ENCODE measurements at places on chromosomes 3 and 15. TPM values are rescaled to one million over a fixed set of nuclear protein-coding genes. Genes with fewer than 3 reads are reported as not detected.

The MOBP gene
- not detected for total RNA-seq

The POTEB gene
- not detected for total RNA-seq

The LRRC49 gene
- total RNA-seq, result 23.1 TPM

The TLR9 gene
- not detected for total RNA-seq

The TGM5 gene
- not detected for total RNA-seq

The PLA2G4D gene
- not detected for total RNA-seq

- no peaks in the 10 kb centered on the region for H3K36me3 ChIP-seq
- H3K4me3 ChIP-seq, result no peak overlapping the region
- H3K27ac ChIP-seq, result no peak overlapping the region
- DNase-seq, result no peak
- H3K27me3 ChIP-seq, result no peaks in the 10 kb centered on the region
- no peaks in the 10 kb centered on the region for H3K4me1 ChIP-seq
Observed at GRCh38 chr3:59699648-59700320, 650.0 kb upstream of the CFAP20DC start.

- no peak for DNase-seq
- H3K4me1 ChIP-seq, result no peaks in the 10 kb centered on the region
- no peak overlapping the region for H3K27ac ChIP-seq
- H3K36me3 ChIP-seq, result no peaks in the 10 kb centered on the region
Observed at GRCh38 chr15:55124616-55125015, 72.1 kb downstream of the RSL24D1 start.

GRCh38 chr3:23809840-23810342 is 4.1 kb downstream of the UBE2E1 start:
- peak overlapping the region; percentile 87 for H3K27ac ChIP-seq
- H3K27me3 ChIP-seq, result no peaks in the 10 kb centered on the region
- no peaks in the 10 kb centered on the region for H3K36me3 ChIP-seq

DNA sequence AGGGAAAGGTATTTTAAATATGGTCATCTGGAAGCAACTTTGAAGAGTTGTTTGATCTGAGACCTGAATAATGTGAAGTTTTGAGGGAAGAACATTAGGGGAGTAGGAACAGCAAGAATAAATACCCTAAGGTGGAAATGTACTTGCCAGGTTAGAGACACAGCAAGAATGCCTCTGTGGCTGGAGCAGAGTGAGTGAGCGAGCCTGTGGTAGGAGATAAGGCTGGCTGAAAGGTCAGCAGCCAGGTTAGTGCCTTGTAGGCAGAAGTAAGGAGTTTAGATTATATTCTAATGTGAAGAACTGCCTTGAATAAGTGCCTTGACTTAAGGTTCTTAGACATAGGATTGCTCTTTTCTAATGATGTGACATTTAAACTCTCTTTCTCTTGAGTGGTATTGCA is 18.3 kb downstream of the LRRC49 start:
- peaks cover 8% of the 10 kb centered on the region for H3K36me3 ChIP-seq
- no peak overlapping the region for H3K4me3 ChIP-seq
- DNase-seq, result no peak
- H3K4me1 ChIP-seq, result no peaks in the 10 kb centered on the region

- no peak overlapping the region for H3K4me3 ChIP-seq
- DNase-seq, result no peak
- no peaks in the 10 kb centered on the region for H3K36me3 ChIP-seq
- no peaks in the 10 kb centered on the region for H3K27me3 ChIP-seq
Observed at GRCh38 chr3:55521064-55521737, 34.1 kb upstream of the WNT5A start.

DNA sequence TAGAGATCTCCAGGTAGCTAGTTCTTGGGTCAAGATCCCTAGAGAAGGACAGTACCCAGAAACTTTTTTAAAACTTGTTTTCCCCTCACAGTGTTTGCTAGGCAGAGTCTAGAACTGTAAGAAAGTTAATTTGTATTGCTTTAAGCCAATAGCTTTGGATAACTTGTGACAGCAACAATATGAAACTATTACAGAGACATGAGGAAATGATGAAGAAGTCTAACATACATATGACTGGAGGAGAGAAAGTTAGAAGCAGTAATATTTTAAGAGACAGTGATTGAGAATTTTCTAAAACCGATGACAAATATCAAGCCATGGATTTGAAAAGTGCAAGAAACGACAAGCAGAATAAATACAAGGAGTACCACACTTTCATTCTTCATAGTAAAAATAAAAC is 10.0 kb downstream of the HMG20A start:
- no peak for DNase-seq
- no peaks in the 10 kb centered on the region for H3K36me3 ChIP-seq
- no peaks in the 10 kb centered on the region for H3K4me1 ChIP-seq
- no peaks in the 10 kb centered on the region for H3K27me3 ChIP-seq

DNA sequence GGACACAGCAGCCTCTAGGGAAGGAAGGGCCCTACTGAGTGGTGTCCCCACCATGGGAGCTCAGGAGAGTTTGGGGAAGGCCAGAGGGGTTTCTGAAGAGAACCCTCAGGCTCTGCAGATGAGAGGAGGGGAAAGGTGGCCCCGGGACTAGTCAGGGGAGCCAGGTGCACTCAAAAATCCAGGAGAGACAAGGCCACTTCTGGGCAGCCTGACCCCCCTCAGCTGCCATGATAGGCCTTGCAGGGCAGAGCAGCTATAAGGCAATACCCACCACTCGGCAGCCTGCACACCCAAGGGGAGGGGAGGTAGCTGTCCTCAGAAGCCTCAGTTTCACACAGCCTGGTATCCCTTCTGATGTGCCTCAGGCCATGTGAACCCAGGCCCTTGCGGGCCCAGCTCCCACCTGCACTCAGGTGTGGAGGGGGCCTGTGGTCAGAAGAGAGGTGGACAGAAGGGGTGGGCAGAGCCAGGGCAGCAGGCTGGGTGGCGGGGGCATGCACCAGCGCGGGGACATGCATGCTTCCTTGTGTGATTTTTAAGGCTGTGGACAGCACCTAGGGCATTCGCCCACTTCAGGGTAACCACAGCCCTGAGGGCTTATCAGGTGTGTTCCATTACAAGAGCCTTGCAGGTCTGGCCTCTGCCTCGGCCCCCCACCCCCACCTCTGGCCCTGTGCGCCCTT is 34.6 kb downstream of the SRPRB start:
- H3K27ac ChIP-seq, result no peak overlapping the region

DNA sequence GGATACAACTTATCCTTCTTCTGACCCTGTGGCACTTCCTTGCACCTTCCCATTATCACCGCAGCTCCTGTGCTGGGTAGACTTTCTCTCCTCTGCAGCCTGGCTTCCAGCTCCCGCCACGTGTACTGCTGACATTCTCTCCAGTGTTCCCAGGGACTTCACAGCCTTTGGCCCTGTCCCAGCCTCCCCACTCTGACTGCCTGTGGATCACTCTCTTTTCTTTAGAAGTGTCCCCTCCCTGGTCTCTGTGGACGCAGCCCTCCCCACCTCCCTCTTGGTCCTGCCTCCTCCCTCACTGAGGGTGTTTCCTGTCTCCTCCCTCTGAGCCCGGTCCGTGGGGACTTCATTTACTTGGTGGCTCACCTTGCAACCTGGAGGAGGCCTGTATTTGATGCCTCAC is 17.4 kb downstream of the PDIA5 start:
- no peak overlapping the region for H3K4me3 ChIP-seq
- peaks cover 49% of the 10 kb centered on the region for H3K4me1 ChIP-seq
- no peaks in the 10 kb centered on the region for H3K27me3 ChIP-seq
- H3K27ac ChIP-seq, result no peak overlapping the region
- DNase-seq, result no peak

GRCh38 chr3:42306499-42306898 is 40.5 kb upstream of the CCK start:
- H3K4me1 ChIP-seq, result no peaks in the 10 kb centered on the region
- H3K36me3 ChIP-seq, result no peaks in the 10 kb centered on the region
- no peak overlapping the region for H3K4me3 ChIP-seq
- H3K27ac ChIP-seq, result no peak overlapping the region

All from ascending aorta (tissue), 2 donors.